ENCODE measurements at places on chromosomes 6 and 20.

DNA sequence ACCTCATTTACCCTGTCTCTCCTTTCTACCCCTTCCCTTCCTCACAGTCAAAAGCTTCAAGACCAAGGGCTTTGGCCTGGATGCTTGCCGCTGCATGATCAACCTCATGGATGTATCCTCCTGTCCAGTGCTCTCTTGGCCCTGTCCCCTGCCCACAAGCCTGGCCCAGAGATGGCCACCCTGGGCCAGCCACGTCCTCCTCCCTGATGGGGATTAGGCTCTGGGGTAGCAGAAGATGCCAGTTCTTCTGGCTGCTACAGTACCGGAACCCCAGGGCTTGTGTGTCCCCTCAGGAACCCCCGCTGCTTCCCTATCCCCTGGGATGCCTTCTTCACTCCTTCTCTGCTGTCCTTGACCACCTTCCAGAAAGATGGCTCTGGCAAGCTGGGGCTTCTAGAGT, 22.3 kb downstream of the CAPN11 start:
- no peak for DNase-seq

- no peak for DNase-seq
Measured at GRCh38 chr20:38111366-38112232, 53.5 kb downstream of the TGM2 start.

DNA sequence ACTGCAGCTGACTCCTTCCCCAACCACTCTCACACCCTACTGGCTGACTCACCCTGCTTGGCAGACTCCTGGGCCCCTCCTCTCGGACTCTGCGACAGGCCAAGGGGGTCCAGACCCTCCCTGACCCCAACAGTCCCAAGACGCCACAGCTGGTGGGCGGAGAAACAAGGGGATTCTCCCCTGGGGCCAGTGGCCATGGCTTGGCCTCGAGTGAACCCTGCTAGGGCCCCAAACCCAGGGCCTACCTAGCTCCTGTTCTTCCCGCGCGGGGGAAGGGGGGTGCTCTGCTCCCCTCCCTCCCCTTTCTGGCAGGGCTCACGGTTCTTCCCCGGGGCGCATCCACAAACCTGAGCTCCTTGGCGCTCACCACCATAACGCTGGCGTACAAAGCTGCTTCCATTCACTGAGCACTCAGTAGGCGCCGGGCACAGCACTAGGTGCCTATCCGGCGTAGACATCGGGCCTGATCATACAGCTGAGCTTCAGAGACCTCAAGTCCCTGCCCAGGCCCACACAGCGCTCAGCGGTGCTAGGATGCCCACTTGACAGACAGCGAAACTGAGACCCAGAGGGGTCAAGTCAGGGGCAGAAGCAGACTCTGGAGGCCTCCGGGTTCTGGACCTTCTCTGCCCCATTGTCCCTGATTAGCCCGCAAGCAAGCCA, 597 bp downstream of the ADA start:
- no peak for DNase-seq

DNA sequence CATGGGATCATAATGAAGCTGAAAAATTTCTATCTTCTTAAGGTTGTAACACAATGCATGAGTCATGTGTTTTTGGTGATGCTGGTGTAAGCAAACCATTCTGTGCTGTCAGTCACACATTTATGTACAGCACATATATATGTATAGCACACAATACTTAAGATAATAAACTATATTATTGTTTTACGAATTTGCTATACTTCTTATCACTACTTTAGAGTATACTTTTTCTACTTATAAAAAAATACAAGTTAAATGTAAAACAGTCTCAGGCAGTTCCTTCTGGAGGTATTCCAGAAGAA, 920.1 kb upstream of the FLRT3 start:
- DNase-seq = no peak

GRCh38 chr6:43968110-43968965, 158.9 kb downstream of the MRPL14 start:
- no peak for DNase-seq

DNA sequence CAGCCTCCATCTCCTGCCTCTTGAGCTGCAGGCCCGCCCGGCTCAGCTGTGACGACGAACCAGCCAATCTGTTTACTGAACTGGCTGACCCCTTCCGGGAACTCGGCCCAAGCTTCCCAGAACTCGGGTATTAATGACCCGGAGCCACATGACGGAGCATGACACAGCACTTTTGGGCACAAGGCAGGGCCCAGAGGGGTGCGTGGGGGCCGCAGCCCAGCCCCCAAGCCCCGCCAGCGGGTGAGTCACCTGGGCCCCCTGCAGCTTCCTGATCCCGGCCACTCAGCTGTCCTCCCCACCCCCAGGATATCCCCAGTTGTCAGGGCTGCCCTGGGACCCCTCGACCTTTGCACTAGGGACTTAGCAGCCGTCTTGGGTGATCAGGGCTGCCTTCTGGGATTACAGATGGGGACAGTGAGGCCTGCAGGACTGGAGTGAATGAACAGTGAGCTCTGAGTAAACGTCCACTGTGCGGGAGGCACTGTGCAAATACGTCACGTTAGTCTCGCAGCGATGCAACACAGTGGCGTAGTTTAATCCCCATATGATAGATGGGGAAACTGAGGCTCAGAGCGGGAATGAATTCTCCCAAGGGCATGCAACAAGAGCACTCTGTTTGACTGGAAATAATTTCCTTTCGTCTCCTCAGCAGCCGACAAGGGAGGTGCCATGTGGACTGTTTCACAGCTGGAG, 102.1 kb downstream of the CEBPB start:
- DNase-seq = peak; percentile 89

DNA sequence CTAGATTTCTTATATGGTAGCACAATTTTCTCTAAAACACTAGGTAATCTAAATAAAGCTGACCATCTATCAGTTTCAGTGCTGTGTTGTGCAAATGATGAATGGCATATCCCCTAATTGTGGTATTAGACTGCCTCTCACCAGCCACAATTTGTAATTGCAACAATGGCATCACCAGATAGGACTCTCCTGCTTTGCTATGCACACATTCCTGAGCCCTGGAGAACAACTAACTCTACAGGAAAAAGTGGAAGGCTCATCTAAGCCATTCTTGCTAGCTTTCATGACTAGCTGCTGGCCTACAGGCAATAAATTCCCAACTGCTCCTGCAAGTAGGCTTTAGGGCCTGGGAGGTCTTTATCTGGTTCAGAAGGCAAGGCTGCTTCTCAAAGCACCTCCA, 974.1 kb downstream of the EYS start:
- peak; percentile 49 for DNase-seq

GRCh38 chr6:35586542-35586941, 73.8 kb upstream of the TULP1 start:
- no peak for DNase-seq

DNA sequence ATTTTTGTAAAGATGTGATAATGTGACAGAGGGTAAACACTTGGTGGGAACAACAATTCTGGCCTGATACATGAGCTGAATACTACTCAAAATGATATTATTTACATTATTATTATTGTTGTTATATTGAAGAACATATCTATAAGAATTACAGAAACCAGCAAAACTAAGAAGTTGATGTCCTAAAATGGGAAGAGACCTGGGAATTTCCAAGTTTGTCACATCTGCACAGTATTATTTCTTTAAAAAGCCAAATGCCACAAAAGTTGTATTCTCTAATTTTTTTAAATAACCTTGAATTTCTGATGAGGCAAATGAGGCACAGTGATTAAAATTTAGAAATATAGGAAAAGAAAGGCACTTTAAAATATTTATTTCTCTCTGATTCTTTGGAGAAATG, 5.0 kb upstream of the ZNF292 start:
- no peak for DNase-seq

GRCh38 chr20:53283011-53283410, 310.6 kb downstream of the ZNF217 start:
- no peak for DNase-seq

- DNase-seq = no peak
Measured at GRCh38 chr6:142414462-142415250, 112.8 kb downstream of the ADGRG6 start.

- DNase-seq = no peak
Measured at GRCh38 chr6:128098000-128098581, 197.2 kb upstream of the THEMIS start.

DNA sequence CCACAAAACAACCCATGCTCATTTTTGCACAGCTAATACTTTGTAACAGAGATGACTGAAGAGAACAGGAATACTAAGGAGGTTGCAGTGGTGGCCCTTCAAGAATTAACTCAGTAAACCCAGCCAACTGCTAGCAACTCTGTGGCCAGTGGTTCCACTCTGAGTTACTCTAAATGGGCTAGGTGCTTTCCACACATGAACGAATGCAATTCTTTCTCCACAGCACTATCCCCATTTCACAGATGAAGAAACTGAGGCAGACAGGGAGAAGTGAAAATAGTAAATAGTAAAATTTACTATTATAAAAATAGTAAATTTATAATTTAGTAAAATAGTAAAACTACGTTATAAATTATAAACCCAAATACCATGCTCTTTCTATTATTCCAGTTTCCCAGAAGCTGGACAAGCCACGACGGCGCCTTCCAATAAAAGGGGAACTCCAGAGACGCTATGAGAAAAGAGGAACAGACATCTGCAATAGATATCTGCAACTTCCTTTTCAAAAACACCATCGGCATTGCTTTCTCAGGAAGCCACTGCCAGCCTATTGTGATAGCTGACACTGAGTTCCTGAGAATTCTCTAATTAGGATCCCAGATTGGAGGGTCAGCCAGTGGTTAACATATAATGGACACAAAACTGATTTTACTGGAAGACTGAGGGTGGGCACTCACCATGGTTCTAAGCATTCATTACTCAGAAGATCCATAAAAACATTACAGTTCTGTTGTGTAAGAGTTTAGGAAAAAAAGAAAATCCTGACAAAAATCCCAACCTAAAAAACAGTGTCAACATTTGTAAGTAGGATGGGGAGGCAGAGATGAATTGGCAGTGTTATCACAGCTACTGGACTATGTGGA, 16.2 kb downstream of the FKBP1A start:
- DNase-seq = no peak

DNA sequence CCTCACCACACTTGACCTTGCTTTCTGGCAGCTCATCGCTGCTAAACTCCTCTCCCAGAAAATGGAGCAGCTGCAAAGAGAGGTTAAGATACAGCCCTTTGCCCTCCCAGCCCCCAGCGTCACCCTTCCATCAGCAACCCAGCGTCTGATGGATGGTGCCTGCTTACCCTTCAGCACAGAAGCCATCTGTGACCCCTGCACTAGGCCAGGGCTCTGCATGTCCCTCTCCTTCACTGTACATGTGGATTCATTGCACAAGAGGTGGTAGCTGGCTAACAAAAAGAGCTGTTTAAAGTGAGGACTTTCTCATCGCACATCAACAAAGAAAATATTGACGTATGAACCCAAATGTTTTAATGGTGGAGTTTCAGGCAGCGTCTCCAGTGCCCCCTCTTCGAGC, 12.3 kb downstream of the LBP start:
- no peak for DNase-seq

DNA sequence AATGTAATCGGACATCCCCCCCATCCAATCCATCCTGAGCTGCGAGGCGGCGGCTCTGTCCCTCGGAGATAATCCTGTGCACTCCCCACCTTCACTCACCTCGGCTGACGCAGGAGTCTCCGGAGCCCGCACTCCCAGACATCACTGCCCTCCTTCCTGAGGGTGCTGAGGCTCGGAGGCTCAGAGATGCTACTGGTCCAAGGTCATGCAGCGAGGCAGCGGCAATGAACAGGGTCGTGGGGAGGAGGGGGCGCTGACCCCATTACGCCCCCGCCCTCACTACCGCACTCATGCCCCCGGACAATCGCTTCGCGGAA, 485 bp downstream of the ADISSP start:
- no peak for DNase-seq

GRCh38 chr6:75751443-75751842, 2.4 kb downstream of the MYO6 start:
- DNase-seq = no peak

GRCh38 chr6:7052443-7053011, 55.2 kb upstream of the RREB1 start:
- DNase-seq = peak; percentile 8

DNA sequence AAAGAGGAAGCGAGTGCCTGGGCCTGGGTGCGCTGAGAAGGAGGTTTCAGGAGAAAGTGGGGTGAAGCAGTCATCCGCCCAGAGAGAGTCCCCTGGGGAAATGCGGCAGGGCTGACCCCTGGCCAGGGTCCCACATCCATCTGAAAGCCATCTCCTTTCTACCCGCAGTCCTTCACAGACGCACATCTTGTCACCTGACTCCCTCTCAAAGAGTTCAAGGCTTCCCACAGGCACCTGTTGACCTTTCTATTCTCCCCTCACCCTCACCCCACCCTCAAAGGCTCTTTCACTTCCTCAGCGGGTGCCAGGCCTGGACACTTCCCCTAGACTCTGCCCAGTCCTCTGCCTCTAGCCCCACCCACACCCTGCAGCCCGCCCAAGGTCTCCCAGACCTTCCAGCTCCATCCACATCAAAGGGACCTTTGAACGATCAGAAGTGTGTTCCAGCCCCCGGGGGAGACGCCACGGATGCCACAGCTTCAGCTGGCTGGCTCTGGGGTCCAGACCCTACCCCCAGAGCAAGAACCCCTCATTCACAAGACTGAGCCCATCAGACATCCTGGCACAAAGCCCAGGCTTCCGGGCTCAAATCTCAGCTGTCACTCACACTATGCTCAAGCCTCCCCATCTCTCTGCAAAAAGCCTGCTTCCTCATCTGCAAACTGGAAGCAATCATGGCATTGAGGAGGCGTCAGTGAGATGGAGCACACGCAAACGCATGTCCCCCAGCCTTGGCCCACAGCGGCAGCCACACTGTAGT, 2.1 kb downstream of the CTSZ start:
- peak; percentile 91 for DNase-seq

- peak; percentile 43 for DNase-seq
Measured at GRCh38 chr20:8066662-8067061, 47.1 kb upstream of the TMX4 start.

DNA sequence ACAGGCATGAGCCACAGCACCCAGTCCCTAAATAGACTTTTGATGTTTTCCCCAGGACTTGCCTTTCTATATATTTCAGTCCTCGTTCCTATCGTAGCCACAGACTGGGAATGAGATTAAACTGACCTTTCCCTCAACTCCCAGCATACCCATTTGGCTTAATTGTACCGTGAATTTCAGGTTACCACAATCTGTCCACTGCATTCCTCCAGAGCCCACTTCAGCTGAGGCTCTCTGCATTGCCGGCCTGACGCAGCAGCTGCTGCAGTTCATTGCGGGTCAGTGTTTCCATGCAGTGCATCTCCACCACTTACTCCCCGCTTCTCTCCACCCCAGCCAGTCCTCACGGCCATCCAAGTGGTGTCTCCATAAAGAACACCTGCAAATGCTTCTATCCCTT, 103.1 kb upstream of the RIN2 start:
- no peak for DNase-seq

GRCh38 chr20:10474606-10475184, 39.6 kb downstream of the SLX4IP start:
- no peak for DNase-seq

GRCh38 chr6:22073516-22074198, 223.2 kb downstream of the PRL start:
- DNase-seq = no peak

GRCh38 chr6:78607189-78607588, 260.2 kb upstream of the IRAK1BP1 start:
- DNase-seq = no peak

Measured in HT-29 (cell line).